Stimulated activated CD4-positive, alpha-beta T cell treated with anti-CD3 and anti-CD28 coated beads, Interleukin-2, amount 100 ng/mL, for 4 hours (primary cell): ENCODE measurements at places on chromosomes 1 and 21.

DNA sequence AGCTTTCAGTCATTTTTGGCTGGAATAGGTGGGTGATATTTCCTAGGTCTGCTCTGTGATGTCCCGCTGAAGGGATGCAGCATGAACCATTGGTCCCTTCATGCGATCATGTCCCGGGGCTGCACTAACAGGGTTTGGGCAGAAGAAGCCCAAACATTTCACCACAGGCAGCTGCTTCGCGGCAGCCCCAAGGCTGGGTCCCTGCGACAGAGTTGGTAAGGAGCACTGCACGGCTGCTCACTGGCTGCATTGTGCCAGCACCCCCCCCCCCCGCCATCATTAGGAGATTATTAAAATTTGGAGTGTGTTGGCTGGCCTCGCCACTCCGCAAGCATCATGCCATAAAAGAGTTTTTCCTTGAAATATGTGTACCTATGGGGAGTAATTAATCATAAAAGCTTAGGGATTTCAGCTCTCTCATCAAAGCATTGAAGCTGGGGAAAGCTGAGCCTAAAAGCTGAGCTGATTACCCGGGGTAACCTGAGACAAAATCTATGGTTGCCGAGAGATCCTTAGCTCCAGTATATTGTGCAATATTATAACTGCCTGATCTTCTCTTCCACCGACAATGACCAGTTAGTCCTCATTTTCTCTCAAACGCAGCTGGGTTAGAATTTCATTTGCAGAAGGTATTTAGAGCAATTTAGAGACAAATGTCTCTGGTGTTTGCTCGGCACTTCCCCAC, 62.5 kb downstream of the PEX14 start:
- DNase-seq, result no peak

GRCh38 chr1:78047631-78048030, 1.9 kb downstream of the GIPC2 start:
- no peak for DNase-seq

DNA sequence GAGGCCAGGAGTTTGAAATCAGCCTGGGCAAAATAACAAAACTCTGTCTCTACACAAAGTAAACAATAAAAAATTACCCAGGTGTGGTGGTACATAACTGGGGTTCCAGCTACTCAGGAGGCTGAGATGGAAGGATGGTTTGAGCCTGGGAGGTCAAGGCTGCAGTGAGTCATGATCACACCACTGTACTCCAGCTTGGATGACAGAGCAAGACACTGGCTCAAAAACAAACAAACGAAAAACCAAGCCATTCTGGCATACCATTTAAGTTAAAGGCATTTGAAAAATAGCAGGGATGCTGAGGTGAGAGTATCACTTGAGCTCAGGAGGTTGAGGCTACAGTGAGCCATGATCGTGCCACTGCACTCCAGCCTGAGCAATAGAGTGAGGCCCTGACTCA, 5.3 kb upstream of the ALDH9A1 start:
- no peak for DNase-seq

GRCh38 chr1:3553166-3553939, 58.0 kb downstream of the MEGF6 start:
- DNase-seq, result no peak

GRCh38 chr1:202129453-202130296, 7.0 kb downstream of the GPR37L1 start:
- no peak for DNase-seq

GRCh38 chr21:35088319-35088771, 39.2 kb upstream of the RUNX1 start:
- no peak for DNase-seq
